Neural progenitor cell (in vitro differentiated cells): ENCODE measurements at places on chromosomes 7 and 10.

GRCh38 chr10:107213861-107214260, 49.4 kb upstream of the SORCS1 start:
- H3K4me3 ChIP-seq: no peak overlapping the region
- no peaks in the 10 kb centered on the region for H3K36me3 ChIP-seq
- no peak for DNase-seq

DNA sequence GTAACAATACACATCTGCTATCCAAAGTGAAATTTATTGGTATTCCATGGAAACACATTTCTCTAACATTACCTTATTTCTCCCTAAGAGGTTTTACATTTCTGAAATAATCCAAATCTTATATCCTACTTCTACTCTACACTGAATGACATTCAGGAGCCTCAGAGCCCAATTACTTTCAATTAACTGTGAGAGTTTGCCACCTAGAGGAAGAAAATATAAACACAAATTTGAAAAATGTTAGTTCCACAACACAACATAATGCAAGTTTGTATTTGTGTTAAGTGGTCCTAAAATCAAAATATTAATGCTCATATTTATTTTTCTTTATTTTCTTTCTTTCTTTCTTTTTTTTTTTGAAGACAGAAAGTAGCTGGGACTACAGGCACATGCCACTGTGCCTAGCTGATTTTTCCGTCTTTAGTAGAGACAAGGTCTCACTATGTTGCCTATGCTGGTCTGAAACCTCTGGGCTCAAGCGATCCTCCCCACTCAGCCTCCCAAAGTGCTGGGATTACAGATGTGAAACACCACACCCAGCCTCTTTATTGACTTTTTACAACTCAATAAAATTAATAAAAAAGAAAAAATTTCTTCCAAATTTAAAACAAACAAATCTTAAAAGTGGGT, 46.0 kb downstream of the ATAD1 start:
- peaks cover 17% of the 10 kb centered on the region for H3K36me3 ChIP-seq
- H3K27ac ChIP-seq: no peak overlapping the region
- no peaks in the 10 kb centered on the region for H3K4me1 ChIP-seq
- no peak overlapping the region for H3K4me3 ChIP-seq

- H3K27ac ChIP-seq: no peak overlapping the region
- peaks cover 7% of the 10 kb centered on the region for H3K4me1 ChIP-seq
- no peaks in the 10 kb centered on the region for H3K36me3 ChIP-seq
- H3K27me3 ChIP-seq: no peaks in the 10 kb centered on the region
- peak; percentile 82 for DNase-seq
Observed at GRCh38 chr7:31373337-31374289, 33.1 kb upstream of the NEUROD6 start.

GRCh38 chr10:82068501-82068900, 193.5 kb downstream of the NRG3 start:
- H3K27me3 ChIP-seq: no peaks in the 10 kb centered on the region
- H3K27ac ChIP-seq: no peak overlapping the region
- no peaks in the 10 kb centered on the region for H3K36me3 ChIP-seq
- H3K4me3 ChIP-seq: no peak overlapping the region
- no peak for DNase-seq

- H3K4me3 ChIP-seq: peak overlapping the region; percentile 91
- DNase-seq: no peak
- H3K36me3 ChIP-seq: no peaks in the 10 kb centered on the region
- H3K27ac ChIP-seq: no peak overlapping the region
Observed at GRCh38 chr10:72355214-72355555, 466 bp upstream of the DNAJB12 start.

DNA sequence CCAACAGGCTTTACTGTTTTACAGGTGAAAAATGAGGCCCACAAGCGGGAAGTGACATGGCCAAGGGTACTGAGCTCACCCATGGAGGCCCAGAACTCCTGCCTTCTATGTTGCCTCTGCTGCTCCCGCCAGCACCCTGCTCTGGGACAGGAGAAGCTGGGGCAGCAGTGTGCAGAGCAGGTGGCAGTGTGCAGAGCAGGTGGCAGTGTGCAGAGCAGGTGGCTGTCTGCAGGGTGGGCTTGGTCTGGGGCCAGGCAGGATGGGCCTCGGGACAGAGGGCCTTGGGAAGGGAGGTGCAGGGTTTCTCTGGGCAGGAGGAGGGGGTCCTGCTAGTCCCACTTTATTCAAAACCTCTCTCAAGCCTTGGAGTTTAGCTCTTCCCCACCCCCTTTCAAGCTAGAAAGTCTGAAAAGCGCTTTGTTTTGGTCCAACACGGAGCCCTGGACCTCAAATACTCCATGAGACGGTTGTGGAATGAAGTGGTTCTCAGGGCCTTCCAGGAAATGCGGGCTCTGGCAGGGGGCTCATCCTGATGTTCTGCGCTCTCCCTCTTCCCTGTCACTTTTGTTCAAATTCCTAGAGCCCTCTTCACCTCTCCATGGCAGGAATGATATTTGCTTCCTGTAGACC, 26.8 kb downstream of the TSPAN15 start:
- no peak overlapping the region for H3K4me3 ChIP-seq
- no peaks in the 10 kb centered on the region for H3K36me3 ChIP-seq
- no peaks in the 10 kb centered on the region for H3K4me1 ChIP-seq
- H3K27me3 ChIP-seq: no peaks in the 10 kb centered on the region
- H3K27ac ChIP-seq: no peak overlapping the region

DNA sequence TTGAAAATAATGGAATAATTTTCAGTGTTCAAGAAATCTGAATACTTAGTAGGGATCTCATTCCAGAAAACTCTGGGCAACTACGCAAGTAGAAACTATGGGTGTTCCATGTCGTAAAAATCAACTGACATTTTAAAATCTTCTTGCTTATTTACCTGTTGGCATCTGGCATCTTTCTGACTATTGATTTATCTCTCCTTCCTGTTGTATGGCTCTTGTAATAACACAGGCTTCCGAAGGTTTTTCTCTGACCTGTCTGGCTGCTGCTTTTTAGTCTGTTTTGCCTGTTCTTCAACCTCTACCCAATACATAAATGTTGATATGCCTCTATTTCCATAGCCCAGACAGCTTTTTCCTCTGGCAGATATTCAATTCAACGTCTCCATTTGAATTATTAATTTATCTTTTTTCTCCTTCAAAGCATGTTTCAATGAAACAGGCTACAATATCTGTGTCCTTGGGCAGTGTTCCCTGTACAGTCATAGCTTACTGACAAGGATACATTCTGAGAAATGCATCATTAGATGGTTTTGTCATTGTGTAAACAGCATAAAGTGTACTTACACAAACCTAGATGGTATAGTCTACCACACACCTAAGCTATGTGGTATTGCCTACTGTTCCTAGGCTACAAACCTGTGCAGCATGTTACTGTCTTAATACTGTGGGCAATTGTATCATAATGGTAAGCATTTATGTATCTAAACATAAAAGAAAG, 105.9 kb upstream of the ETV1 start:
- H3K27ac ChIP-seq: no peak overlapping the region
- H3K4me1 ChIP-seq: no peaks in the 10 kb centered on the region
- DNase-seq: no peak
- no peaks in the 10 kb centered on the region for H3K27me3 ChIP-seq

- H3K36me3 ChIP-seq: no peaks in the 10 kb centered on the region
- H3K27ac ChIP-seq: no peak overlapping the region
- H3K27me3 ChIP-seq: no peaks in the 10 kb centered on the region
- DNase-seq: no peak
- H3K4me1 ChIP-seq: no peaks in the 10 kb centered on the region
Observed at GRCh38 chr10:7377614-7378248, 33.1 kb downstream of the SFMBT2 start.
